ENCODE measurements at places on chromosomes 11 and 22.

DNA sequence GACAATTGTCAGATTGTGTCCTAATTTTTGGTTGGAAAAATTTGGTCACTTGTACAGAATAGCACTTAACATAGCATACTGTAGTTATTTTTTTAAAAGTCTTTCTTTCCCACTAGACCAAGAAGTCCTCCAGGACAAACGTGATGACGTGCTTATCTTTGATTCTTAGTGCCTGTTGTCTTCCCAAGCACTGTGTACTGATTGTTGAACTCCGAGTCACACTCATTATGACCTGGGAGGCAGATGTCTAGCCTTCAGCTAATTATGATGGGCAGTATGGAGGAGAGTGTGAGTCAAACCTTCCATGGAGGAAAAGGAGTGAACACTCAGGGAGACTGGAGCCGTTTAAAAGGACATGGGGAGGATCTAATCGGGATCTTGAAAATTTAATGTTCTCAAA, 119.8 kb downstream of the SPON1 start:
- no peak for DNase-seq

DNA sequence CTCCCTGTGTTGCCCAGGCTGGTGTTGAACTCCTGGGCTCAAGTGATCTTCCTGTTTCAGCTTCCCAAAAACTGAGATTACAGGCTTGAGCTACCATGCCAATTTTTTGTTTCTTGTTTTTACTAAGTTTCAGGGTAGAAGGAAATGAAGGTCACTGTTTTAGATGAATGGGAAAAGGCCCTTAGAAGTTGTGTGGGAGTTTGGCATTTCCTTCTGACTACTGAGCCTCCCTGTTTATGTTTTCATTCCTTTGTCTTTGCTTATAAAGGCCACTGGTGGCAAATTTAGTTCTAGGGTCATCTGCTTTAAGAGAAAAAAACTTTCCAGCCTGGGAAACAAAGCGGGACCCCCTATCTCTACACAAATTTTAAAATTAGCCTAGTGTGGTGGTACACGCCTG, 22.1 kb downstream of the SRPRA start:
- DNase-seq: no peak

- no peak for DNase-seq
Measured at GRCh38 chr11:69950120-69950519, 128.0 kb upstream of the ANO1 start.

DNA sequence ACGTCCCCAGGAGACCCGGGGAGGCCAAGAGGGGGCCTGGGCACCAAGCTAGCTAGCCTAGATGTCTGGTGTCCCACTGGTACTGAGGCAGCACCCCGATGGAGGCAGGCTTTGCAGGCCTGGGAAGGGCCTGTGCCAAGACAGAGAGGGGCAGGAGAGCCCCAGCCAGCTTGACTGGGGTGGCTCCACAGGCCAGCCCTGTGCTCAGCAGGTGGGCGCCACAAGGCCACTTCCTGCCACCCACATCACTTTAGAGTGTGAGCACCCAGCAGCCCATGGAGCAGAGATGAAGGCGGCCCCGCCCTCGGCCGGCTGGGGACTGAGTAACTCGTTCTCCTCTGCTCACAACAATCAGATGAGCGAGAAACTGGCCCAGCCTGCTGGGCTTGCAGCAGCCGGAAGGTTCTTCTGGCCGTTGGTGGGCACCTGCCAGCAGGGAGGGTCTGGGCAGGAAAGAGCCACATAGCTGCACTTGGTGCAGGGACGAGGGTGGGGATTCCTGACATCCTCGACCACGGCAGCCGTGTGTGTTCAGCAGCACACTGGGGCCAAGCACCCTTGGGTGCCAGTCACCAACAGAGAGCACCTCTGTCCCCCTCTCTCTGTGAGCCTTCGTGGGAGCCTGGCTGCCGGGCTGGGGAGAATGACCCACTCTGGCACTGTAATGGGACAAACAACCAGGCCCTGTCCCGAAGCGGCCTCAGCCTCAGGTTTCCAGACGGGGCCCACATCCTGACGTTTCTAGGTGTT, 7.6 kb downstream of the OSBPL5 start:
- DNase-seq: no peak

DNA sequence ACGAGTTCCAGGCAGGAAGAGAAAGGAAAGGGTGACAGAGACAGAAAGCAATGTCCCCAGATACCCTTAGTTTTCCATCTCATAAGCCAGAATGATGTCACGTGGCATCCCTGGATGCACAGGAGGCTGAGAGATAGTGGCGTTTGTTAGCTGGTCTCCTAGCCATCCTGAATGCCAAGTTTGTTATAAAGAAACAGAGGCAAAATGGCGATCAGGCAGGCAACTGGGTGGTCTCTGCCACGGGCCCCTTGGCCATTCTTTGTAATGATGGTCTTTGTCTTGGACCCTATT, 5.3 kb downstream of the SMIM38 start:
- no peak for DNase-seq

DNA sequence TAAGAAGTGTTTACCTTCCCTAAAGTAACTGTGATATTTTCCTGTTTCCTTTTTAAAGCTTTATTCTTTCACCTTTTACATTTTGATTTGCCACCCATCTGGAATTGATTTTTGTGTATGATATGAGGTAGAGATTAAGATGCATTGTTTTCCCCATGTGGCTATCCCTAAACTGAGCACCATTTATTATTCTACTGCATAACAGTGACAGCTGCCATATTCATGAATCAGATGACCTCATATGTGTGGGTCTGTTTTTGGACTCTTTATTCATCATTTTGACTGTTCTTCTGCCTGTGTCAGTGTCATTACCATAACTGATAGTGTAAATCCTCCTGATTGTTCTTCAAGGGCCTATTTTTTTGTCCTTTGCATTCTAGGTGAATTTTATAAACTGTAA, 50.8 kb downstream of the HIPK3 start:
- no peak for DNase-seq
